Fibroblast of villous mesenchyme (primary cell): ENCODE measurements at places on chromosomes 13 and 19.

GRCh38 chr19:28555317-28555716 is 657.6 kb downstream of the UQCRFS1 start:
- DNase-seq: no peak

DNA sequence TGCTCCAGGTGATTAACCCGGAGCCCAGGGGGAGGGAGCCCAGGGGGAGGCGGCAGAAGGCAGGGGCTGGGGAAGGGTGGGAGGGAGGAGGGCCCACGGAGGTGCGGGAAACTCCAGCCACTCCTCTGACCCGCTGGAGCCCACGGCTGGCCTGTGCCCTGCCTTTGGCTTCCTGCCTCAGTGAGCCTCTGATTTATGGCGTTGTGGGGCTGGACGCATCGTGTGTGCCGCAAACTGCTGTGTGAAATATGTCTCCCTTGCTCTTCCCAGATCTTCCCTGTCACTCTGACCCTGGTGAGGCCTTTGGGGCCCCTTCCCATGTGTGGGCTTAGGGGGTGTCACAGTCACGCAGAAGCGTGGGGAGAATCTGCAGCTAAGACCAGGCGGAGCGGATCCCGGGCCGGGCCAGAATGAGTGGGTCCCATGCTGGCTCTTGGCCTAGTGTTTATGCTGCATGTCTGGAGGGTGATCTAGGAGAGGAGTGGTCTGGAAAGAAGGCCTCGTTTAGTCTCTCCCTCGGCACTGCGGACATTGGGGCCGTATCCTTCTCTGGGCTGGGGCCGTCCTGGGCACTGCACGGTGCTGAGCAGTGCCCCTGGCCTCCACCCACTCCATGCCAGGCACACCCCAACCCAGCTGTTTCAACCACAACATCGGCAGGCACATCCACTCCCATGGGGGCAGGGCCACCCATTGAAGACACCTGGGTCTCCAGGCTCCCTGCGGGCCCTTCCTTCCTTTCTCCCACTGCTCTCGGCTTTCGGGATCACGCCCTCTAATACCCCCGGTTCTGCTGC is 123.0 kb downstream of the KDM4B start:
- DNase-seq: peak; percentile 38

GRCh38 chr13:49419276-49419675 is 24.6 kb downstream of the CAB39L start:
- DNase-seq: peak; percentile 14

DNA sequence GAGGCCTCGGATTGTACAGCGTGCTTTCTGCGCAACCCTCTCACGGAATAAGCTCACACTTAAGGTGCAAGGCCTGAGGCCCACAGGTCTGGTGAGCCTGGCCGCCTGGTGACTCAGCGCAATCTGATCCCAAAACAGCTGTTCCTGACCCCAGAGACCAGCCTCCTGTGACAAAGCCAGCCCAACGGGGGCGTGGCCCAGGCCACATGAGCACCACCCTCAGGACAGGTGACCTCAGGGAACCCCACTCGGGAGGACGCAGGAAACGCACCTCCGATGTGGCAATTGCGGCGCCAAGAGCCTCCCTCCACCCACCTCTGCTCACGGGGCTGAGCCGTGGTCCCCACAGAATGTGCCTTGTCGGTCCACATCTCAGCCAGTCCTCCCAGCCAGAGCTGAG is 26.4 kb downstream of the GRTP1 start:
- no peak for DNase-seq
